Ascending aorta (tissue), 2 donors: ENCODE measurements at places on chromosomes 13 and 19. TPM values are rescaled to one million over a fixed set of nuclear protein-coding genes. Genes with fewer than 3 reads are reported as not detected.

The MBD3L2 gene
- total RNA-seq = not detected

The CASP14 gene
- total RNA-seq = not detected

The OR7C2 gene
- total RNA-seq = not detected

The GJB2 gene
- total RNA-seq = 0.21 TPM

The LILRB4 gene
- total RNA-seq = 0.64 TPM

The IZUMO4 gene
- total RNA-seq = not detected

The LYL1 gene
- 46.7 TPM for total RNA-seq

The ZNF580 gene
- 163 TPM for total RNA-seq

The EDDM13 gene
- total RNA-seq = not detected

The LHB gene
- not detected for total RNA-seq

The STOML3 gene
- not detected for total RNA-seq

The OR10H5 gene
- not detected for total RNA-seq

The TPTE2 gene
- not detected for total RNA-seq

The ZNF99 gene
- not detected for total RNA-seq

The PSG5 gene
- not detected for total RNA-seq

The SGCG gene
- total RNA-seq = not detected

The VN1R4 gene
- not detected for total RNA-seq

The GGACT gene
- 1.2 TPM for total RNA-seq

The TEKTIP1 gene
- not detected for total RNA-seq

The ZNF560 gene
- total RNA-seq = not detected

The USHBP1 gene
- 12.3 TPM for total RNA-seq

The IGFL2 gene
- not detected for total RNA-seq

The SLC6A16 gene
- 0.85 TPM for total RNA-seq

The RASAL3 gene
- 4.4 TPM for total RNA-seq

The ATP1A3 gene
- 1.1 TPM for total RNA-seq
